Right cardiac atrium (tissue), 5 donors: ENCODE measurements at places on chromosomes 1 and 21. TPM values are rescaled to one million over a fixed set of nuclear protein-coding genes. Genes with fewer than 3 reads are reported as not detected.

PSMB2 gene
- total RNA-seq = 35.7 TPM

OR2W3 gene
- total RNA-seq = not detected

CNN3 gene
- total RNA-seq = 113 TPM

SMCP gene
- not detected for total RNA-seq

IL20 gene
- not detected for total RNA-seq

TFF3 gene
- total RNA-seq = 1.9 TPM

RGS5 gene
- total RNA-seq = 132 TPM

NHLH1 gene
- not detected for total RNA-seq

ZNF593OS gene
- not detected for total RNA-seq
